ENCODE measurements at places on chromosomes 1 and 21.

DNA sequence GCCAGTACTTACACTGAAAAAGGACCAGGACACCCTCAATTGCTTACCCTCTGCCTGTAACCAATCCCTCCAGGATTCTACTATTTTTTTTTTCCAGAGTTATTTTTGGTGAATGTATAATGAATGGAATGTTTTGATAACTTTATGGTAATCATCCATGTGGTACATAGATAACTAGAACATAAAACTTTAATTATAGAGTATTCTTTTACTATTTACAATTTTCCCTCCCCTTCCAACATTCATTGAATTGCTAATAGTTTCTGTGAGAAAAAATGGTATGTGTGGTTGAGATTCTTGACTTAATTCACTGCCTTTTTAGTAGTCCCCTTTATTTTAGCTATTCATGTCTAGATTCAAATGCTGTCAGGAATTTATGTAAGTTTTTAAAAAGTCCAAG, 164.6 kb downstream of the CYYR1 start:
- no peak for DNase-seq

GRCh38 chr1:78095593-78095992, 49.8 kb downstream of the GIPC2 start:
- no peak for DNase-seq

DNA sequence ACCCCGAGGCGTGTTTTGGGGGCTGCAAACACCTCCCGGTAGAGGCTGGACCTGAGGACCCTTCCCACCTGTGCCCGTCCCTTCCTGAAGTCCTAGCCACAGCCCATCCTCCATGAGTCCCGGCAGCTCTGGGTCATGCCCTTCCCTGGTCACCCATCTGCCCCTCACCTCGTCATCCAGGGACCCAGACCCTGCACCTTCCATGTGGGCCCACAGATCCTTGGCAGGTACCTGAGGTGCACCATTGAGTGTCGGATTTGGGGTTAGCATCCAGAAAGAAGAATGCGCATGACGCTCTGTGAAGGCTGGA, 6.8 kb downstream of the RNF187 start:
- no peak for DNase-seq

- no peak for DNase-seq
Observed at GRCh38 chr1:107682467-107682866, 282.5 kb downstream of the VAV3 start.

GRCh38 chr1:207502726-207503125, 6.8 kb downstream of the CR1 start:
- DNase-seq = no peak

DNA sequence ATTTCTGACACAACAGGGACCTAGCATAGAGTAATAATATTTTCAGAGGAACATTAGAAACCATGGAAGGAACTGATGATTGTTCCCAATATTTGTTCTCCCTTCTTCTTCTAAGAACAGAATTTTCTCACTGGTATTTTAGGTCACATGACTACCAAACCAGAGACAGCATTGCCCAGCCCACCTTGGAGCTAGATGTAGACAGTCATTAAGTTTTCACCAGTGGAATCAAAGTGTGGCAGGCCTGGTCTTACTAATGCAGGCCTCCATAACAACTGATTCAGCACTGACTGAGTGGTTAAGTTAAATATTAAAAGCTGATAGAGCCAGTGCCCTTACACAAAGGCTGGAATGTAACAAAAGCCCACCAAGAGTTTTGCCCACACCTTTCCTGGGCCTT, 244.4 kb downstream of the ZNF648 start:
- no peak for DNase-seq

- no peak for DNase-seq
Observed at GRCh38 chr1:31010086-31010989, 55.2 kb downstream of the PUM1 start.

GRCh38 chr21:46542588-46543124, 62.2 kb downstream of the S100B start:
- DNase-seq = no peak

DNA sequence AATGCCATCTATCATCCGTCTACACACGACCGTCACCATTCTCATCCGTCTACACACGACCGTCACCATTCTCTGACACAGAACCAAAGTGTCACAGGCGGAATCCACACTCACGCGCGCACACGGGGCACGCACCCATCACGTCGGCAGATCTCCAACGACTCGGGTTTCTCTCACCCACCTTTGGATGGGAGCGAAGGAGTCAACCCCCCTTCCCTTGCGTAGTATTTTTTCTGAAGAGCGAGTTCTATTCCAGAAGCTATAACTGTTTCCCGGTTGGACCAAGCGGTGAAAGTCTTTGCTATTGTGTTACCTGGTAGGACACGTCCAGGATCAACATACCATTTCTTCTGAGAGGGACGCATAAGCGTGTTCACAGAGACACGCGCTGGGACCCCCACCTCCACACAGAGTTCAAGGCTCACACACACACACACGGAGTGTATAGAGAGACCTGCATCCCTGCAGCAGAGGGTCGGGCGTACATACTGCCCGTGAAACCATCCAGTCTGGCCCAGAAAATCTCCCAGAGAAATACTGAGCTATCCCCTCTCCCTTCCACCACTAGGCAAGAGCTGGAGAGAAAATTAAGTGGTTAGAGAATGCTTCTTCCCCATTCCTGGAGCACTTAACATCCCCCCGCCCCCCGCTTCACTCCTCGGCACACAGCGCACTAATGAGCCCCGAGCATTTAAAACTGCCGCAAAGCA, 741 bp downstream of the DUSP10 start:
- DNase-seq = peak; percentile 39

GRCh38 chr1:22709891-22710700, 543 bp upstream of the EPHB2 start:
- peak; percentile 11 for DNase-seq

DNA sequence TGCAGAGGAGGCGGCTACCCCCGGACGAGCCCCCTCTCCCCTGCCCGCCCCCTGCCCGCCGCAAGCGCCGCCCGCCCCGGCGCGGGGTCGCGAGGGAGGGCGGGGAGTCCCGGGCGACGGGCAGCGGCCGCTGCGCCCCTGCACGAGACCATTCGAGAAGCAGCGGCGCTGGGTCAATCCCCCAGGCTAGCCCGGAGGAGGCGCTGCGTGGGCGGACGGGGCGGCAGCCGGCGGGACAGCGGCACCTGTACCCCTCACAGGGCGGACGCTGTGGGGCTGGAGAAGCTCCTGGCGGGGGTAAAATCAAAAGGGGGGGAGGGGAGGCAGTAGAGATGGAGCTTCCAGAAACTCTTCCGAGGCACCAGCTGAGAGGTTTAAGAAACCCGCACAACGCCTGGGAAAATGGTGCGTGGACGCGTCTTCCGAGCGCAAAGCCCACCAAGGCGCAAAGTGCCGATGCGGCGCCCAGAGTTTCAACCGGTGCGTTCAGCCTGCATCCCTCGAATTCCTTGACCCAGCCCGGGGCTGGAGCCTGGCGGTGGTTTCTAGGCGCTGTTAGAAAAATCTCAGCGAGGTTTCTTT, at the start of gene PLPPR5:
Gene PLPPR5, minus strand, starts transcription at position 1 of the 582 bp plus-strand sequence. CDS start 190 bp downstream, outside the sequence.
- DNase-seq = no peak

GRCh38 chr1:59532102-59532501, 235.2 kb downstream of the FGGY start:
- no peak for DNase-seq

DNA sequence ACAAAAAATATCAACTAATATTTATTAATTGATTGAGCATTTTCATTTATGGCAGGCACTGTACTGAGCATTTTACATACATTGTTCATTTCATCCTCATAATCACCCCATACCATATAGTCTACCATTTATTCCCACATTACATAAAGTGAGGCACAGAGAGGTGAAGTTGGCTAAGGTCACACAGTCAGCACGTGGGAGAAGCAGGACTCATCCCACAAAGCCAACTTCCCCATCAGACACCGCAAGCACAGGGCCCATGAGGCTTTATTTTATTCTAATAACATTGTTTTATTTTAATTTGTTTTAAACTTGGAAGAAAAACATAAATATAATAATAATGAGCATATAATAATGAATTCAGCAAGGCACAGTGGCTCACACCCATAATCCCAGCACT, 43.1 kb upstream of the CAPZB start:
- DNase-seq = no peak

DNA sequence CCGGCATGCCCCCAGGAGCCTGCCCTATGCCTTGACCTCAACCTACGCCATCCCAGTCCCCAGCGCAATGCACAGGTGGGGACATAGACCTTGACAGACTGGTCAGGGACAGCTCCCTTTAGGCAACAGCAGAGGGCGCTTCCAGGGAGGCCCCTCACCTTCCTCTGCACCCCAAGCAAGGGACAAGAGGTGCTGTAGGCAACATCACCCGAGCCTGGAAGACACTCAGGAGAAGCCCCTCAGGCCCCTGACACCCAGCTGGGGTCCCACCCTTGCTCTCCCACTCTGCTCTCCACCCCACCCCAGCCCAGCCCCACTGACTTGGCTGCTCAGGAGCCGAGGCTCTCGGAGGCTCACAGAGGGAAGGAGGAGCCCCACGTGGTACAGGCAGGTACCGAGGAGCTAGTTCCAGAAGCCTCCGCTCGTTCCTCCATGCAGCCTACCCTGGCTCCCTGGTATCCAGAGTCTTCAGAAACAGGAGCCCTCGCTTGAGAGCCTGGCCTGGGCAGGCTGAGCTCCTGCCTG, 2.4 kb upstream of the WNT3A start:
- no peak for DNase-seq

DNA sequence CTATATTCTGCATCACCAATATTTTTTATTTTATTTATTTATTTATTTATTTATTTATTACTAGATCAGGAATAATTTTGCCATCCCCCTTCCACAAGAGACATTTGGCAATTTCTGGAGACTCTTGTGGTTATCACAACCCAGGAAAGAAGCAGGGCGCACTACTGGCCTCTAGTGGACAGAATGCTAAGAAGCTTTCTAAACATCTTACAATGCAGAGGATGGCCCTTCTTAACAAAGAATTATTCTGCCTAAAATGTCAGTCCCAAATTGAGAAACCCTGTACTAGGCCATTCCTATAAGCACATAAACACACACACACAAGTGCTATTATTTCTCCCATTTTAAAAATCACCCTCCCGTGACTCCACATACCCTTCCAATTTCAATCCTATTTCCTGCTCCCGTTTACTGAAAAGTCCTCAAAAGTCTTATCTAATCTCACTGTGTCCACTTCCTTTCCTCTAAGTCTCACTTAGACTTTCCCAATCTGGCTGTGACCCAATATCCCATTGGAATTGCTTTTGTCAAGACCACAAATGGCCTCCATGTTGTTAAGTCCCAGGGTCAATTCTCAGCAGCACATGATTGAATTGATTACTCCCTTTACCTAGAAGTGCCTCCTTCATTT, 43.7 kb upstream of the RNF11 start:
- peak; percentile 63 for DNase-seq

DNA sequence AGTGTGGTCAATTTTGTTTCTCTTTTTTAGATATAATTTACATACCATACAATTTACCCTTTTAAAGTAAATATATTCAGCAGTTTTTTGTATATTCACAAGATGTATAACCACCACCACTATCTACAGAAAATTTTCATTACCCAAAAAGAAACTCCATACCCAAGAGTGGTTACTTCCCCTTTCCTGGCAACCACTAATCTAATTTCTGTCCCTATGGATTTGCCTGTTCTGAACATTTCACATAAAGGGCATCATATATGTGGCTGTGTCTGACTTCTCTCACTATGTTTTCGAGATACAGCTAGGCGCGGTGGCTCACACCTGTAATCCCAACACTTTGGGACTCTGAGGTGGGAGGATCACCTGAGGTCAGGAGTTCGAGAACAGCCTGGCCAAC, 13.6 kb downstream of the PACC1 start:
- DNase-seq = no peak

- no peak for DNase-seq
Observed at GRCh38 chr21:17089091-17089491, 423.8 kb upstream of the CXADR start.

GRCh38 chr1:31669786-31670592, 25.3 kb upstream of the PEF1 start:
- peak; percentile 62 for DNase-seq

DNA sequence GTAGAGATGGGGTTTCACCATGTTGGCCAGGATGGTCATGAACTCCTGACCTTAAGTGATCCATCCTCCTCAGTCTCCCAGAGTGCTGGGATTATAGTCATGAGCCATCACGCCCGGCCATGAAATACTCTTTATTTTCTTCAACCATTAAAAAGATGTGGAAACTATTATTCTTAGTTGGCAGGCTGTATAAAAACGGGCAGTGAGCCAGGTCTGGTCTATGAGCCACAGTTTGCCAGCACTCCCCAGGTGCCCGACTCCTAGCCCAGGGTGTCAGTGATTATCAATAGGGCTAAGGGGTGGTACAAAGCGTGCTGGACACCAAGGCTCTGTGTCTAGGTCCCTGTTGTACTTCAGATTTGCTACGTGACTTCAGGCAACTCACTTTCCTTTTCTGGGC, 3.7 kb upstream of the TMEM61 start:
- DNase-seq = no peak

DNA sequence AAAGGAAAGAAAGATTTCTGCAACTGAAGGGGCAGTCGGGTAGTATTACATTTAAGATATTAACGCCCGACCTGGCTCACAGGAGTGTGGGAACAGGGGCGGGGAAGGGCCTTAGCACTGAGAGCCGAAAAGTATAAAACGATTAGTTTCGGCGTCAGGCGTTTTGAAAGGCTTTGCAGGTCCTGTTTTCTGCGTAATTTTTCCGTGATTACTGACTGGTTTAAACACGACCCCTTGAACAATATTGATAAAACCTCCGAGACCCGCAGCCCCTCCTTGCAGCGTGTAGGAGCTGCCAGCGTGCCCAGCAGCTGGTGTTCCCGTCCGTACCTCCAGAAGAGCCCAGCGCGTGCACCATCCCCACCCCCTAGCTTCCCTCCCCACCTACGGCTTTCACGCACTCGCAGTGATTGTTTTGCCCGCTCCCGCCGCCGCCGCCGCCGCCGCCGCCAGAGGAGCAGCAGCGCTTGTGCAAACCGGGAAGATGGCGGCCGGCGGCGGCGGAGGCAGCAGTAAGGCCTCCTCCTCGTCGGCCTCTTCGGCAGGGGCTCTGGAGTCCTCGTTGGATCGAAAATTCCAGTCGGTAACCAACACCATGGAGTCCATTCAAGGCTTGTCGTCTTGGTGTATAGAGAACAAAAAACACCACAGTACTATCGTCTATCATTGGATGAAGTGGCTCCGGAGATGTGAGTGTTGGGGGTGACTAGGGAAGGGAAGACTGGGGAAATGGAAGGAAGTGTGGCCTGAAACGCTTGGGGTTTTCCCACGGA, 470 bp downstream of the RPRD2 start:
- peak; percentile 62 for DNase-seq

GRCh38 chr1:209155546-209155945, 428.0 kb upstream of the CAMK1G start:
- DNase-seq = no peak
